ENCODE measurements at places on chromosomes 6 and 20. TPM values are rescaled to one million over a fixed set of nuclear protein-coding genes. Genes with fewer than 3 reads are reported as not detected.

Gene GPX5
- not detected for total RNA-seq

Gene PRPH2
- 0.30 TPM for total RNA-seq

Gene FAM83B
- not detected for total RNA-seq

Gene FAM209B
- not detected for total RNA-seq

Gene SIRPA
- total RNA-seq, result 8.4 TPM

Gene SIRPD
- not detected for total RNA-seq

Measured in epithelial cell of umbilical artery (primary cell).